ENCODE measurements at places on chromosomes 7 and 10.

DNA sequence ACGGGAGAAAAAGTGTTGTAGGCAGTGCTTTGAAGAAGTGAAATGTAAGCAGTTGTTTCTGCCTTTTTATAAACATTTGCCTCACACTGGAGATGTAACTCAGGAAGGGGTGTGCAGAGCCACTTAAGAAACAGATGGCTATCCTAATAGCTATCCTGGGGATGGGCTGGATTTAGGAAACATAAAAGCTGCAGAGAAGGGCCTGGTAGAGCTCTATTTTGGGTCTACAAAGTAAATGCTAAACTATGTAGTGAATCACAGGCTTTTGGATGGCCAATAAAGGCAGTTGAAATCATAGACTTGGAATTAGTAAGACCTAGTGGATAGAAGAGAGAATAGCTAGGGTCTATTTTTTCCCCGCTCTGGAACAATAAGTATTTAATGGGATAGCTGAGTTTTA is 79.9 kb upstream of the AGR3 start:
- DNase-seq: peak; percentile 54

GRCh38 chr10:49357910-49358309 is 38.0 kb downstream of the DRGX start:
- DNase-seq: no peak

DNA sequence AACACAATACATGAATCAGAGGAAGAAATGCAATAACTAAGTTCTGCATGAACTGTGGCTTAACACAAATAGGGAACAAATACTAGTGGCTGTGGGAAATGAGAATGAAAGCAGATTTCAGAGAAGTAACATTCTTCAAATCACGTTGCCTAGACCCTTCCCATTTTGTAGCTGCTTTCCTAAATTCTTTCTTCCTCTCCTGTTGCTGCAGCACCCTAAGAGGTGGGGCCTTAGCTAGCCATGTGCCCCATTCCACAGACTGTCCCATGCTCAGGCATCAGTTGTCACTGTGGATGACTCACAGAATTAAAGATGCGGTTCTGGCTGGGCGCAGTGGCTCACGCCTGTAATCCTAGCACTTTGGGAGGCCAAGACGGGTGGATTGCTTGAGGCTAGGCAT is 704.7 kb upstream of the C7orf33 start:
- DNase-seq: no peak

DNA sequence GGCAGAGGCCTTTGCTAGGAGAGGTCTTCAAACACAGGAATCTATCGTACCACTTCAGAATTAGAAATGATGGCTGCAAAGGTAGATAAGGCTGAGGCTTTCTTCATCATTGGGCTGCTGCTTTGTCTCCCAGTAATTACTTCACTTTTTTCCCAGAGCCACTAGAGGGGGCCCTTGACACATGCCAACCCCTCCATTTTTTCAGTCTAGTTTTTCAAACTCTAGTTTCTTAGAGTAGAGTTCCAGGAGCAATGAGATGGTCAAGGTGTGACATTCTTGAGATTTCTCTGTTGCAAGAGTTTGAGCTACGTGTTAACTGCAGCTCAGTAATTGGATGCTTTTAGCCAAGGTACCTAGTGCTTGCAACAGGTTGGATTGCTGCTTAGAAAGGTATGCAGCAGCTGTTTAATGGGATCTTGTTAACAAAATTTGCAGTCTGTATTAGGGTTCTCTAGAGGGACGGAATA is 33.8 kb upstream of the RBM20 start:
- peak; percentile 17 for DNase-seq

DNA sequence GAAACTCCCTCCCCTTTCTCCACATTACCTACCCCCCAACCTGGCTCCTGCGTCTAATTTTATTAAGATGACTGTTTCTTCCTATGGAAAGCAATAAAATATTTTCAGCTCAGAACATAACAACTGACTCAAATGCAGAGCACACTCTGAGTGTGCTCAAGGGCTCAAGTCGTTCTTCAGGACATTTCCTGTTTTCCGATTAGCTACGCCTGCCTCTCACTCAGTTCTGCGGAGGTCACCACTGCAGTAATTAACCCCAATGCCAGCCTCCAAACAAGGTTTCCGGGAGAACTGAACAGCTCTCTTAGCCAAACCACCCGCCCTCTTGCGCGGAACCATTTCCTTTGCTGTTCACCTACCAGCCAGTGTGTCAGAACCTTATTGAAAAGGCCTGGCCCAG is 19.3 kb downstream of the MYOF start:
- no peak for DNase-seq

DNA sequence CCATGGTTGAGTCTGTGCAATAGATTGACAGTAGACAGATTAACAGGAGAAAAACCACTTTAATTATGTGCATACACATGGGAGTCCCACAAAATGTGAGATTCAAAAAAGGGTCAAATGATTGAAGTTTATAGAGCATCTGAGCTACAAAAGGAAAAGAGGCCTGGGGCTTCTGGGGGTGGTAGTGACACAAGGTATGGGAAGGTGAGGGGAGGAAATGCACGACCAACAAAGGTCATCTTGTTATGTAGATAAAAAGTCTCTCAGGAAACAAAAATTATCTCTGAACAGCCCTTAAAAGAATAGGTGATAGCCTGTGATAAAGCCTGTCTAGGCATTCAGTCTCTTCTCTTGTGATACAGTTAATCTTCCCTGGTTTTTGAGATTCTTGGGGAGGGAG is 141.7 kb downstream of the SEC23IP start:
- no peak for DNase-seq

DNA sequence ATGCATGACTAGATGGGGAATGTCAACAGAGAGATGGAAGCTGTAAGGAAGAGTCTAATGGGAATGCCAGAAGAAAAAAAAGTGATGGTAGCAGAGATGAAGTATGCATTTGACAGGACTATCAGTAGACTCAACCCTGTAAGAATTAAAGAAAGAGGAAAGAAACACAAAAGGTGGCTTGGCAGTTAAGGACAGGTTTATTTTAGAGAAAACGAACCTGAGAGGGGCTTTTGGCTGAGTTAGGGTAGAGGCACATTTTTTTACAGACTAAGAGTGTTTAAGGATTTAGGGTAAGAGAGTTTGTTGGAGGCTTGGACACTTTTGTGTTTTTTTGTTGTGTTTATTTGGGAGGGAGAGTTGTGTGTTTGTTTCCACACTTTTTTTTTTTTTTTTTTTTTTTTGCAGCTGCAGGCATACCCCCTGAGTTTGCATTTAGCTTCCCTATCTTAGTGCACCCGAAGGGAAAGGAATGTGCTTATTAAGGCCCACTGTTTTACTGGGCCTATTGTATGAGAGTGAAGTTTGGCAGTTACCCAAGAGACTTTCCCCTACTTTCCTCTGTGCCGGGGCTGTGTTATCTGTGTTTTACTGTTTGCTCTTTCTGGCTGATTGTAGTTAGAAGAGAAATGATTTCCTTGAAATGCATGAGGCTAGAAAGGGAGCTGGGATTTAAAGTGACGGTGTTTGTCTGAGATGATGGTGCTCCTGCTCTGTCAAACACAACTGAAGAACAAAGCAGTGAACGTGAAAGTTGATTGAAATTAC is 32.0 kb downstream of the NPVF start:
- no peak for DNase-seq

DNA sequence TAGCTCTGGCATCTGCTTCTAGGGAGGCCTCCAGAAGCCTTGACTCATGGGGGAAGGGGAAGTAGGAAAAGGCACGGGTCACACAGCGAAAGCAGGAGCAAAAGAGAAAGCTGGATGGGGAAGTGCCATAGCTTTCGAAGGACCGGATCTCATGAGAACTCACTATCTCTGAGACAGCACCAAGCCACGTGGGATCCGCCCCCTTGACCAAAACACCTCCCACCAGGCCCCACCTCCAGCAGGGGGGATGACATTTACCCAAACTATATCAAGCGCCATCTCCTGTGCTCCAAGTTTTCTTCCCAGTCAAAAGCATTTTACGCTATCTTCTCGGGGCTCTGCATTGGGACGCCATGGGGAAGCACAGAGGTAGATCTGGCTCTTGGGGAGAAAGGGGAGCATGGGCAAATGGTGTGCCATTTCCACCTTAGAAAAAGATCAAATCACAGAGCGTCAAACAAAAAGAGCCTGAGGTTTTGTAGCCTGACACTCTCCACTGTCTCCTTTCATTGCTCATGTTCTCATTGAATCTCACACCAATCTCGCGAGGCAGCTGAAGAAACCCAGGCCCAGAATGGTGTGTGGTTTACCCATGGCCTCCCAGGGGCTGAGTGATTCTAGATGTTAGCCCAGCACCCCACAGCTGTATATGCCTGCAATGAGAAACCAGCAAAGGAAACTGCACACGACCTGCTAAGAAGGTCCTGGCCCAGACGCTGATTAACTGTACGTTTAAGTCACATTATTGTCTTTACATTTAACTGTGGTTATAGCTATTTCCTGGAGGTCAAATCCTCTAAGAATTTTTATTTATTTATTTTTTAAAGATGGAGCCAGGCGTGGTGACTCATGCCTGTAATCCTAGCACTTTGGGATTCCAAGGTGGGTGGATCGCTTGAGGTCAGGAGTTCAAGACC is 8.1 kb upstream of the OLAH start:
- no peak for DNase-seq

Measured in stromal cell of bone marrow (primary cell).